SK-N-SH (cell line): ENCODE measurements at places on chromosomes 6 and 20. TPM values are rescaled to one million over a fixed set of nuclear protein-coding genes. Genes with fewer than 3 reads are reported as not detected.

DNA sequence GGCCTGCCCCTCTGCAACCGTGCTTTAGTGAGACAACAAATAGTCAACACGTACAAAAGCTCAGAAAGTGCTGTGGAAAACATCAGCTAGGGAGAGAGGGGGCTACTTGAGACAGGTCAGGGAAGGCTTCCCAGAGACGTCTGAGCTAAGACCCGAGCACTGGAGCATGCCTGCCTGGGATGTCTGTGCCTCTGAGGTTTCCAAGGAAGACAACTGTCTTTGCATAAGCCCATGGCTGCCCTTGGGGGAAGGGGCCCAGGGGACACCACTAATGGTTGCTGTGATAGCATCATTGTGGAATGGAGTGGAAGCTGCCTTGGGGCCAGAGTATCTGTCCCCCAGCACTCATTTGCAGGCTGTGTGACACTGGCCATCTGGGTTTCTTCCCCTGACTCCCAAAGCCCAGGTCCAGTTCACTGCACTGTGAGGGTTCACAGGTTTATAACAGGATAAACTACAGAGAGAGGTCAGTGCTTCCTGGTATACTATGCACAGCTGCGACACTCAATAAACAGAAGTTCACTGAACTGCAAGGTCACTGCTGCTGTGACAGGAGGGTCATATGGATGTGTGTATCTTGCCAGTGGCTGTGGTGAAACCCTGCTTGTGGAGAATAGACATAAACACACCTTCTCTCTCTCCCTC, 1.5 kb upstream of the ARFGEF2 start:
- H3K27me3 ChIP-seq = no peaks in the 10 kb centered on the region
- H3K4me1 ChIP-seq = peaks cover 9% of the 10 kb centered on the region; the same call in 1 of the 2 replicates
- H3K4me3 ChIP-seq = no peak overlapping the region

- no peaks in the 10 kb centered on the region for H3K27me3 ChIP-seq
- H3K4me3 ChIP-seq = no peak overlapping the region
- no peaks in the 10 kb centered on the region for H3K4me1 ChIP-seq
- DNase-seq = no peak
- no peaks in the 10 kb centered on the region for H3K36me3 ChIP-seq
Measured at GRCh38 chr6:11675601-11676000, 103.0 kb downstream of the ADTRP start.

Gene ESR1
- polyA plus RNA-seq = under 0.01 TPM in 1 of 2 replicates, not detected in the other

Gene PHACTR1
- 0.10 and 0.12 TPM in 2 replicates for polyA plus RNA-seq

- DNase-seq = peak; percentile 88
- H3K27ac ChIP-seq = no peak overlapping the region
- no peaks in the 10 kb centered on the region for H3K36me3 ChIP-seq
- H3K4me3 ChIP-seq = peak overlapping the region; percentile 38
- no peaks in the 10 kb centered on the region for H3K4me1 ChIP-seq
Measured at GRCh38 chr6:43274916-43275597, 23.0 kb upstream of the SLC22A7 start.

DNA sequence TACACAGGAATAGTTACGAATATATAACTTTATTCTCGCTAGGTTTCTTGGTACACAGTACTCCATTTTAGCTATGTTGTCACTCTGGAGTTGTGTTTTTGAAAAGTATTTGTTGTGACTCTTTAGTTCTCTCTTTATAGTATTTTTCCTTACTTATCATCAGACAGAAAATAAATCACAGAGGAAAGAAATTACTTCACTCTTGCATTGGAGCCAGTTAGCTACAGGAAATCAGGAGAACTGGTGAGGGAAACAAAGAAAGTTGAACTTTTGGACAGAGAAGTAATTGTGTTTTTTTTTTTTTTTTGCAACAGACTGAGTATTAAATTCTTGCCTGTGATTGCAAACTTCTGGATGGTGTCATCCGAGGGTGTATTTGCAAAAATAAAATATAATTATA, 33.9 kb downstream of the DSE start:
- peak overlapping the region; percentile 45 for H3K27ac ChIP-seq
- DNase-seq = no peak
- H3K27me3 ChIP-seq = no peaks in the 10 kb centered on the region
- peaks cover 10% of the 10 kb centered on the region for H3K4me1 ChIP-seq

- no peaks in the 10 kb centered on the region for H3K36me3 ChIP-seq
- H3K4me3 ChIP-seq = no peak overlapping the region
- no peak for DNase-seq
- H3K27ac ChIP-seq = no peak overlapping the region
- no peaks in the 10 kb centered on the region for H3K27me3 ChIP-seq
Measured at GRCh38 chr6:86251106-86251505, 608.4 kb upstream of the SYNCRIP start.

GRCh38 chr6:154960299-154960843, 34.7 kb upstream of the TIAM2 start:
- no peak for DNase-seq
- no peaks in the 10 kb centered on the region for H3K36me3 ChIP-seq
- no peaks in the 10 kb centered on the region for H3K4me1 ChIP-seq
- H3K27ac ChIP-seq = no peak overlapping the region

Gene SOX18
- not detected in 2 replicates for polyA plus RNA-seq

Gene TINAG
- 0.13 and 0.29 TPM in 2 replicates for polyA plus RNA-seq

DNA sequence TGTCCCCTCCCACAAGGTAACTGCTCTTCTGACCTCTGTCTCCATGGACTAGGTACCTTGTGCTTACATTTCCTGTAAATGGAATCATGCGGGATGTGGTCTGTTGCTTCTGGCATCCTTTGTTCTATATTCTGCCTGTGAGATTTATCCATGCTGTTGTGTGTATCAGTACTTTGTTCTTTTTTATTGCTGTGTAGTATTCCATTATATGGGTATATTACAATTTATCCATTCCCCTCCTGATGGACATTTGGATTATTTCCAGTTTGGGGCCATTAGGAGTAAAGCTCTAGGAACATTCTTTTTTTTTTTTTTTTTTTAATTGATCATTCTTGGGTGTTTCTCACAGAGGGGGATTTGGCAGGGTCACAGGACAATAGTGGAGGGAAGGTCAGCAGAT, 3.4 kb downstream of the C2 start:
- no peak overlapping the region for H3K4me3 ChIP-seq
- H3K27ac ChIP-seq = no peak overlapping the region
- no peaks in the 10 kb centered on the region for H3K4me1 ChIP-seq
- H3K36me3 ChIP-seq = no peaks in the 10 kb centered on the region
- H3K27me3 ChIP-seq = no peaks in the 10 kb centered on the region; the same call in 1 of the 2 replicates

DNA sequence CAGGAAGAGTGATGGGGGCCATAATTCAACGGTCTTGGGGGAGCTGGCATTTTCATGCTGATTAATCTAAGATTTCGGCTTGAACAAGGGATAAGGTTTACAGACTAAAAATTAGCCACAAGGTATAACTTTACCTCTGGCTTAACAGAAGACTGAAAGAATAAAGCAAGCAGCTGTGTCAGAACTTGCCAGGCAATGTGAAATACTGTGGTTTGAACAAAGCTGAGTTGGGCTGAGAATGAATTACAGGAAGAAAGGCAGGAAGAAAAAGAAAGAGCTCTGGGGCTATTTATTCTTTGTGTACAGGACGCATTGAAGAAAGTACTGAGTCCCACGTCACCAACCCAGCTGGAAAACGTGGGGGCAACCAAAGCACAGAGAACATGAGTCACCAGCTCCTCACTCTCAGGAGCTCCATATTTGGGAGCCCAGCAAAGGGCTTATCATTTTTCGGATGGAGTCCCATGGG, 121.5 kb upstream of the NEDD9 start:
- no peak overlapping the region for H3K4me3 ChIP-seq
- no peak overlapping the region for H3K27ac ChIP-seq
- no peak for DNase-seq
- no peaks in the 10 kb centered on the region for H3K36me3 ChIP-seq

DNA sequence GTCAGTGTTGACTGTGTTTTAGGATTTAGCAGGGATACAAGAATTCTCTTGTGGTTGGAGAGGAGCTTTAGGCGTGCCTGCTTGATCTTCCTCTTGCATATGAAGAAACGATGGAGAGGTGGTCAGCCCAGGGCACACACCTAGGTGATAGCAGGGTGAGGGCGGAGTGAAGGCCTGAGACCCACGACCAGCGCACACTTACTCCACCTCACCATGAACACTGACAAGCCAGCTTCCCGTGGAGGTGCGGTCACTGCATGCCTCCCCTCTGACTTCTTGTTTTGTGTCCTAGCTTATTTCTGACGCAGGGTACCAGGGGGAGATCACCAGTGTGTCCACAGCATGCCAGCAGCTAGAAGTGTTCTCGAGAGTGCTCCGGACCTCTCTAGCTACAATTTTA, 8.1 kb downstream of the NELFCD start:
- H3K36me3 ChIP-seq = peaks cover 74% of the 10 kb centered on the region
- no peak overlapping the region for H3K27ac ChIP-seq
- H3K4me3 ChIP-seq = no peak overlapping the region
- DNase-seq = no peak

GRCh38 chr20:50191065-50191543, 474 bp downstream of the CEBPB start:
- peaks cover 4% of the 10 kb centered on the region; the same call in 1 of the 2 replicates for H3K4me1 ChIP-seq
- peak overlapping the region; percentile 68 for H3K27ac ChIP-seq
- no peaks in the 10 kb centered on the region for H3K27me3 ChIP-seq
- peak overlapping the region; percentile 73 for H3K4me3 ChIP-seq
- no peak for DNase-seq
